ENCODE measurements at places on chromosomes 12 and 14.

GRCh38 chr14:93232159-93232558 lies 25.1 kb downstream of the UBR7 start:
- DNase-seq: no peak

GRCh38 chr14:23608454-23608853 lies 27.7 kb upstream of the DHRS2 start:
- no peak for DNase-seq

GRCh38 chr12:12979731-12980259 lies 20.3 kb downstream of the HEBP1 start:
- no peak for DNase-seq

- DNase-seq: no peak
These were observed 370.4 kb downstream of the ALG10 start for GRCh38 chr12:34392741-34393085.

GRCh38 chr12:89965993-89966392 lies 257.4 kb upstream of the ATP2B1 start:
- DNase-seq: no peak

- no peak for DNase-seq
These were observed 1.3 kb upstream of the WASHC3 start for GRCh38 chr12:102063069-102063468.

DNA sequence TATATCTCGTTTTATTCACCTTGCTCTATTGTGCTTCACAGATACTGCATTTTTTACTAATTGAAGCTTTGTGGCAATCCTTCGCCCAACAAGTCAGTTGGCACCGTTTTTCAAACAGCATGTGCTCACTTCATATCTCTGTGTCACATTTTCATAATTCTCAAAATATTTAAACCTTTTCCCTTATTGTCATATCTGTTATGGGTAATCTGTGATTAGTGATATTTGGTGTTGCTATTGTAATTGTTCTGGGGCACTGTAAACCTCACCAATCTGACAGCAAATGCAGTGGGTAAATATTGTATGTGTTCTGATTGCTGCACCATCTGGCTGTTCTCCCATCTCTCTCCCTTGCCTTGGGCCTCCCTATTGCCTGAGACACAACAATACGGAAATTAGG lies 191.3 kb downstream of the BTG1 start:
- no peak for DNase-seq
